Eye (tissue), 1 donor: ENCODE measurements at places on chromosomes 3 and 15.

- no peak for DNase-seq
Observed at GRCh38 chr15:29456255-29456654, 186.6 kb upstream of the NSMCE3 start.

DNA sequence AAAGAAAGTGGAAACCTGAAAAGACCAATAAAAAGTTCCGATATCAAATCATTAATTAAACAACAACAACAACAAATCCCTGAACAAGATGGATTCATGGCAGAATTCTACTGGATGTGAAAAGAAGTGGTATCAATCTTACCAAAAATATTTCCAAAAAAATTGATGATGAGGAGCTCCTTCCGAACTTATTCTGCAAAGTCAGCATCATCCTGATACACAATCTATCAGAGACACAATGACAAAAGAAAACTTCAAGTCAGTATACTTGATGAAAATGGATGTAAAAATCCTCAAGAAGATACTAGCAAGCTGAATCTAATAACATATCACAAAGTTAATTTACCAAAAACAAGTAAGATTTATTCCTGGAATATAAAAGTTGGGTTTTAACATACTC lies 881.8 kb downstream of the SI start:
- no peak for DNase-seq

DNA sequence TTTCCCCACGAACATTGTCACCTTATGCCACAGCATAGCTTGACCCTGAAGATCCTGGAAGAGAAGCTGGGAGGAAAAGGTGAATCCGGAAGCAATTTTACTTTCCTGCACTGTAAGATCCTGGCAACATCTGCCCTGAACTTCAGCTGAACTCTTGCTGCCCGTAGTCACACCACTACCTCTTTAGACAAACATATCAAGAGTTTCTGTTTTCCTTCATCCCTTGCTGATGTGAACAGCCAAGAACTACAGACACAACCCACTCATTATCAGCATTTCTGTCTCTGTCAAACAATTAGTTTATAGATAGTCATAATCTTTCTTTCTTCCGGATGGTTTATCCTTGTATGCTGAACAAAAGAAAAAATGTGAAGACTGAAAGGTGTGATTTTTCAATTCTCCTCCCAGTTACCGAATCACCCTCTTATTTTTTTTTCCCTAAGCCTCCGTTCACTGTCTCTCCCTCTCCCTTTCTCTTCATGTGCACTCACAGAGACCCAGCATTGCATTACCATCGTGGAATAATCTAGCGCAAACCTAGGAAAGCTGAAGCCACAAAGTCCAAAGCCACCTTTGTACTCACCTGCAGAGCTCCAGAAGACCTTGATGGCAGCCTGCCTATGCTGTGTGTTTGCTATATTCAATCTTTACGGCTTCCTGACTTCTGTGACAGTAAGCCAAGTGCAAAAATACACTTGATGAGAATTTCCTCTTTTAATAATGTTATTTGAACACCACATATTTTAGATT lies 229.2 kb downstream of the CDIN1 start:
- DNase-seq, result no peak

DNA sequence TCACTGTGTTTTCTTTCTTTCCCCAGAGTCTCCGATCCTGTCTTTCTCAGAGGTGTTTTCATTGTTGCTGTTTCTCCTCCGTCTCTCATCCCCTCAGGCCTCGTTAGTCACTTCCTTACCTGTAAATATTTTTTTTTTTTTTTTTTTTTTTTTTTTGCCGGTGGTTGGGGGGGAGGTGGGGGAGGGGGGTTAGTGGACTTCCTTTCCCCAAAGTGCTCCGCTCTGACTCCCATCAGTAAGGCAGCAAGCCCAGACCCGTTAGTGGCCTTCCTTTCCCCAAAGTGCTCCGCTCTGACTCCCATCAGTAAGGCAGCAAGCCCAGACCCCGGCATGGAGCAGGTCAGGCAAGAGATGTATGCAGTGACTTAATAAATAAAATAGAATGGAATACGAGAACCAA lies 97.1 kb upstream of the TNFAIP8L3 start:
- no peak for DNase-seq

- DNase-seq, result no peak
Observed at GRCh38 chr3:115828401-115828800, 205.1 kb downstream of the GAP43 start.

DNA sequence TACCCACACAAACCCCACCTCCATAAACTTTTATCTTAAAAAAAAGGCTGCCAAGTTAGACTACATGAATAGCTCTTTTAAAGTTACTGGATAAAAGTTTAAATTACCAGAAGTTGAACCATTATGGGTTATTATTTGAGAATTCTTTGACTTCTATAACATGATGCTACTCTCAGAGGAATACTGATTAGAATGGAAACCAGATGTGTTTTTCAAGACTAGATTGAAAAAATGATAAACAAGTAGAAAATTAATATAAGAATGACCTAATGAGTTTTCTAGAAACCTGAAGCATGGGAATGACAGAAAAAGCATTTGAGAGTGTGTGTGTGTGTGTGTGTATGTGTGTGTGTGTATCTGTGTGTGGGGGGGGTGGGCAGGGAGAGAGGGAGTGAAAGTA lies 12.4 kb upstream of the FGF7 start:
- DNase-seq, result no peak

DNA sequence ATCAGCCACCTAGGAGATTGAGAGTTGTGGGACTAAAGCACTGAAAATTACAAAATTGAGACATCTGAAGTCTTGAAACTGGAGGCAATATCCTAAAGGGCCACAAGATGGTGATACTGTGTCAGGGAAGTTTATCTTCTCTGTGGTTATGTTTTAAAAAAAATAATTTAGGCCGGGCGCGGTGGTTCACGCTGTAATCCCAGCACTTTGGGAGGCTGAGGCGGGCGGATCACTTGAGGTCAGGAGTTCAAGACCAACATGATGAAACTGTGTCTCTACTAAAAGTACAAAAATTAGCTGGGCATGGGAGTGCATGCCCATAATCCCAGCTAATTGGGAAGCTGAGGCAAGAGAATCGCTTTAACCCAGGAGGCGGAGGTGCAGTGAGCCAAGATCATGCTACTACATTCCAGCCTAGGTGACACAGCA lies 17.9 kb upstream of the NIT2 start:
- DNase-seq, result peak; percentile 81

- DNase-seq, result no peak
Observed at GRCh38 chr15:74783072-74783807, 1.4 kb downstream of the CSK start.

- no peak for DNase-seq
Observed at GRCh38 chr15:101267320-101268104, 9.8 kb downstream of the SELENOS start.

- DNase-seq, result no peak
Observed at GRCh38 chr3:23312866-23313265, 109.7 kb downstream of the UBE2E2 start.

GRCh38 chr3:135246027-135246426 lies 451.0 kb downstream of the EPHB1 start:
- no peak for DNase-seq

DNA sequence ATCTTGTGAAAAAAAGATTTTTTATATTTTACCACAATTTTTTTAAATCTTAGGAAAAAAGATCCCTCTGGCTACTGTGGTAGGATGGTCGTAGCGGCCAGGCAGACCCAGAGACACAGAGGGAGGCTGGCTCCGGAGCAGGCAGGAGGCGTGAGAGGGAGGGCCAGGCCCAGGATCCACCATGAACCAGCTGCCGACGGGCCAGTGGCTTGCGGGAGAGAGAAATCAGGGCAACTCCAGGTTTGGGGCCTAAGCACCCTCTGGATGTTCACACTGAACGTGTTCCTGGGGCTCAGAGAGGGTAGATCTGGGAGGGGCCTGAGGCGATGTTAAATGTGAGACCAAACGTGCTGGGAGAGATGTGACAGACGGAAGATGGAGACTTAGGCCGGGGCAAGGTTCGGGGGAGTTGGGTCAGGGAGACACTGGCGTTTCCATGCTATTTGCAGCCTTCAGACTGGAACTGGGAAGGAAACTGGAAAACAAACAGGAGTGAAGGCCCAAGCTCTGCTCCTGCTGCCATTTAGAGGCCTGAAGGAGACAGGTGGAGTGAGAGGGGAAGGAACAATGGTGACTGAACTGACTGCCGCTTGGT lies 1.6 kb upstream of the VILL start:
- no peak for DNase-seq

- no peak for DNase-seq
Observed at GRCh38 chr15:37117030-37117429, 16.7 kb upstream of the MEIS2 start.

DNA sequence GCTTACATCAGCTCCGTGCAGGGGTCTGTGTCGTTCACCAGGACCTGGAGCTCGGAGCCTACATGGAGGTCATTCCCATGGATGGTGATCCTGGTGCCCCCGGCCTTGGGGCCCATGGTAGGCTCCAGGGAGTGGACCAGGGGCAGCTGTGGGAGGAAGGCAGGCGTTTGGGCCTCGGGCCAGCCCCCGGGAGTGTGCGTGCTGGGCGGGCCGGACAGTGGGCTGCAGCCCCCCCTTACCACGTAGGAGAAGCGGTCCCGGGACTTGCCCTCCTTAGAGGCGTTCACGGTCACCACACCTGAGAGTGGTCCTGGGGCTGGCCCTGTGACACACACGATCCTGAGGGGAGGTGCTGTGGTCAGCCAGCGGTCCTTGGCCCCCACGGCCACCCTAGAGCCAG lies 29.6 kb downstream of the H1-8 start:
- no peak for DNase-seq

DNA sequence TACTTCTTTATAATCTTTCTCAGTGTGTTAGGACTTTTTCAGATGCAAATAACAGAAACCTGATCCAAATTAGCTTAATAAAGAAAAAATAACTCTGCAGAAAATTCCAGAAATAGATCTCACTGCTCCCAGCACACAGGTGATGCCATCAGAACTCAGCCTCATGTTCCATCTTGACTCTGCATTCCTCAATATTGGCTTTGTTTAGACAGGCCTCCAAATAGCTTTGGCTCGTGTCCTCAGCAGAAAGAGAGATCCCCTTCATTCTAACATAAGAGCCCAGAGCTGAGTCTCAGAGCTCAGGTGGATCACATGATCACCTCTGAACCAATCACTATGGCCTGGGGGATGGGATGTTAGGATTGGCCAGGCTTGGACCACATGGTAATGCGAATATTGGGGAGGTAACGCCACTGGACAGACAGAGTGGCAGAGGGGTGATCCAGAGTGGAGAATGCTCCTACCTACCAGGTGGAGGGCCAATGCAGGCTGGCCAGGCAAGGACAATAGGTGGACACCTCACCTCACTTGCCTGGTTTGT lies 46.6 kb upstream of the TBC1D21 start:
- DNase-seq, result no peak

DNA sequence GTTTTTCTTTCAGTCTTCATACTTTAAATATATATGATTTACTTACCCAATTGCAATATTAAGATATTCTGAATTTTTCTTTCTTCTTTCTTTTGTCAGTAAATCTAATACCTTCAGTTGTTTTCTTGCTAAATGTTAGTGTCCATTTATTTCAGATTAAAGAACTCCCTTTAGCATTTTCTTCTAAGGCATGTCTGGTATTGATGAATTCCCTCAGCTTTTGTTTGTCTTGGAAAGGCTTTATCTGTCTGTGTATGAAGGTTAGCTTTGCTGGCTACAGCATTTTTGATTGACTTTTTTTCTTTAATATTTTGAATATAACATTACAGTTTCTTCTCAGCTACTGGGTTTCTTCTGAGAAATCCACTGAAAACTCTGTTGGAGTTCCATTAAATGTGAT lies 64.0 kb upstream of the PLSCR4 start:
- DNase-seq, result no peak

GRCh38 chr15:31442699-31443111 lies 116.1 kb downstream of the KLF13 start:
- peak; percentile 49 for DNase-seq

DNA sequence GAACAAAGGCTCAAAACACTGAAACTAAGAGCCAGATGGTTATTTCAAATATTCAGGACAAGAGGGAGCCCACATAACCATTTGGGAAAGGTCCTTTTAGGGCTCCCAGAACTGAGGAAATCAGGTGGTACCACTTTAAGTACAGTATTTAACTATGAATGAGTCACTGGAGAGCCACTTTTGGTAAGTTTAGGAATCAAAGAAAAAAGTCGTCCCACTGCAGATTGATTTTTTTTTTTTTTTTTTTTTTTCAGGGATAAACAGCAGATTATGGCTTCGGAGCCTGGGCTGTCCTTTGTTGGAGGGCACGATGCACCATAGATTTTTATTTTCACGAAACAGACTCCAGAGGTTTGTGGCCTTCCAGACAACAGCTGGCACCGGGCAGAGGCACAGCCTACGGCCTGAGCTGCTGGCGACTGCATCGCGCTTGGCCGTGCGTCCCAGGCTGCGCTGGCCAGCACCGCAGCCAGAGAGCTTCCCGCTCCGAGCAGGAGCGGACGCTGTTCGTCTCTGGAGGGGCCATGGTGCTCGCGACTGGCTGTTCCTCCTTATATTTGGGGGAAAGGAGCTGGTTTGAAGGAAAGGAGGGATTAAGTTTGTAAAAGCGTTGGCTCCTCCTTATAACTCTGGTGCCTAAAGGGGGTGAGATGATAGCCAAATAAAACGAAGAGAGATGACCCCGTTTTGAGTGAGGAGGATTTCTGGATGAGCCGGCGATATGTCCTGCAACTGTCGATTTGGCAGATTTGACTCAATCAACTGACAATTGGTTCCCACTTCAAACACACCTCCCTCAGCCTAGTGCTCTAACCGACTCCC lies 152.9 kb upstream of the GOLIM4 start:
- DNase-seq, result no peak

DNA sequence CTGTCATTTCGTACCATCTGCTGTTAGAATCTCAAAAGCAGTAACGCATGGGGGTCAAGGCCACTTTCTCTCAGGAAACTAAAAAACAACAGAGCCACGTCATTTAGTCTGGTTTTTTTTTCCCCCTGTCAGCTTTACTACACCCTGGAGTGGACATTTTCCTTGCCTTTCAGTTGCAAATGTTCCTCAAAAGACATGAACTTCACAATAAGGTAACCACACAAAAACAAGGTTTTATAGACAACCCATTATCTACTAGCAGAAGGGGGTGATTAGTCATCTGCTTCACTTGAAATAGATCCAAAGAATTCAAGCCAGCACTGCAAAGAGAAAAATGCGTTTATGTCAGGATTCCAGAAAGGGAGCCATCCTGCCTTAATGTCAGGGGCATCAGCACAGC lies 171.8 kb upstream of the CDIN1 start:
- no peak for DNase-seq

- no peak for DNase-seq
Observed at GRCh38 chr3:38811822-38812221, 4.2 kb downstream of the SCN10A start.

DNA sequence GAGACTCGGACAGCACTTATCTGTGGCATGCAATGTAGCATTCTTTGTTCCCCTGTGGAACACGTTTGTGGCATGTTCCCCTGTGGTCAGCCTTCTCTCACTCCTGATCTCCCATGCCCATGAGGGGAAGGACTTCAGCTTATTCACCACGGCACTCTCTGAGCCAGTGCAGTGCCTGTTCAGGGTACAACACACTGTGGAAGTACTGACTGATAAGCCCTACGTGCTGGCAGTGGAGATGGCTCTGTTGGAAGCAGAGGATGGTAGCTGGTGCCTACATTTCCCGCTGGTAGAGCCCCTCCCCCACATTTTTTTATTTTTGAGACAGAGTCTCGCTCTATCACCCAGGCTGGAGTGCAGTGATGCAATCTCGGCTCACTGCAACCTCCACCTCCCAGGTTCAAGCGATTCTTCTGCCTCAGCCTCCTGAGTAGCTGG lies 43.5 kb upstream of the ETV5 start:
- no peak for DNase-seq
